ENCODE measurements at places on chromosomes 1 and 21.

- DNase-seq = no peak
These were observed 235.4 kb downstream of the CENPF start for GRCh38 chr1:214838351-214838750.

DNA sequence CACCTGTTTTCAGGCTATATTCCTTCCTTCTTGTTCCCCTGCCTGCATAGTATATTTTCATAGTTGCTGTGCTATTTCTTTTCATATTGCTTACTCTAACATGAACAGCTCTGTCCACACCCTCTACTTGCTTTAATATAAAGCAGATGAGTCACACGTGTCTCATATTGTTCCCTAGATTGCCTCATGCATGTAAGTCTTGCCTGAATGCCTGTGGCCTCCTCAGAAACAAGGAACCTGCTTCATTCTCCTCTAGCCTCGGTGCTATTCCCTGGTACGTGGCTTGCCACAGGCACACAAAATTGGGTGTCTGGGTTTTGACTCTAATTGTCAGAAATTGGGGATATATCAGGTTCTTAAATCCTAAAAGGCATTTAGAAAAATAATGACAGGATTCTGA is 16.5 kb upstream of the PKP1 start:
- DNase-seq = no peak

DNA sequence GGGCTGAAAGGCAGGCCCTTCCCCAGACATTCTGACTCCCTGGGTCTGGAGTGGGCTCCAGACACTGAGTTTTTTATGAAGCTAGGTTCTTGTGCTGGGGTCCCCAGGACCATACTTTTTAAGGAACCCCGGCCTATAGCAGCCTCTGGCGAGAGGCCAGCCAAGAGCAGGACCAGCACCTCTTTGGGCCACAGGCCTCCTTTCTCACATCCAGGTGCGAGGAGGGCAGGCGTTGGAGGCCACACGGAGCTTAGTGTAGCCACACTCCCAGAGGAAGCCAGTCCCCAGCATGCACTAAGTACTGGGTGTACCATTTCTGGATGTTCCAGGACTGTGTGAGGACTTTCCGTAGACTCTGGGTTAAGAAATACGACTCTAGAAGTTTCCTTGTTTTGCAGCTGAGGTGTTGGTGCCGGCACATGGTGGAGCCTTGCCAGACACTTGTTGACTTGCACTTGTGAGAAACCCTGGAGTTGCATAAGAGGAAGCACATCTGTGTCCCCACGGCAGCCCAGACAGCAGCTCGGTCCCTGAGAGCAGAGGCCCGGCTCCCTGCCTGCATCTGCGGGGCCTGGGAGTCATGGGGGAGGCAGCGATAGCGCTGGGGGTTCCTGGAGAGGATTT is 122.2 kb upstream of the VAMP3 start:
- DNase-seq = peak; percentile 58

DNA sequence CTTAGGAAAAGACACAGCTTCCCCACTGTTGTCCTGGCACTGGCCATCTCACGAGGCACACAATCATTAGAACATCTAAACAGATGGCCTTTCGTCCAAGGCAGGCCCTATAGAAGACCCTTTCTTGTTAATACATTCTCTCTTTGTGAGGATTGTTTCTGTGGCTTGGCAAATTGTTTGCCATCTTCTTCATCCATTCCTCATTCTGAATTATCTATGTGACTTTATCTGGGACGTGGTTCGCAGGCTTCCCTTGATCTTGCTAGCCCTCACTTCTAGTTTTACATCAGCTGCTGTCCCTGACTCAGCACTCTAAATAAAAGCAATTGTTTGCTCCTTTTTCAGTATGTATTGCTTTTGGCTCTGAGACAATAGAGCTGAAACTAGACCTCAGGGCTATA is 101.1 kb upstream of the ZC3H11B start:
- no peak for DNase-seq

GRCh38 chr1:159341736-159342135 is 39.6 kb downstream of the FCER1A start:
- DNase-seq = no peak

GRCh38 chr1:111141245-111142220 is 1.5 kb downstream of the CEPT1 start:
- DNase-seq = no peak

DNA sequence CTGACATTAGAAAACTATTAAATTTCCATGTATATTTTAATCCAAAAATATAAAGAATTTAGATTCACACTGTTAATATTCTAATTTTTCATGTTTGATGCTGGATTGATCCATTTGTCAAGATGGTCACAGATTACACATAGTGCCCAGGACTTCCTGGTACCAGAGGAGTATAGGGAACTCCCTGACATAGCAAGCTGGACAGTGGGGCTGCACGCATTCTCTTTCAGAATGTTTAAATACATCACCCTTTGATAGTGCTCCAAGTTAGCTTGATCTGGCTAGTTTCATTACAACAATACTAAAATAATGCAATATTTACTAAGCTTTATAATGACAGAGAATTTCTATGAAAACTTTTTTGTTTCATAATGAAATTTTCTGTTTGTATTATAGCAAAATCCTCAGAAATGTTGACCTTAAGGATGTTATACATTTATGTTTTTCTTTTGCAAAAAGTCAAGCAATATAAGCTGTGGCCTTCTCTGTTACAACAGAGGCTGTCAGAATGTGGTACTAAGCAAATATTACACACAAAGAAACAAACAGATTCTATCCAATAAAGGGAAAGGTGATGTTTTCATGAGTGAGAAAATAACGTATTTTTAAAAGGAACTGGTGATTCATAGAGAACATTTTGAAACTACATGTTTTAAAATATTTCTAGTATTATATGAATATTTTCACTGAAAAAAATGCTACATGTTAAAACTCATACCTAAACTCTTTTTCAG is 84.7 kb downstream of the SLC35F3 start:
- no peak for DNase-seq

- DNase-seq = no peak
These were observed 1.5 kb downstream of the LHX8 start for GRCh38 chr1:75135573-75136194.

DNA sequence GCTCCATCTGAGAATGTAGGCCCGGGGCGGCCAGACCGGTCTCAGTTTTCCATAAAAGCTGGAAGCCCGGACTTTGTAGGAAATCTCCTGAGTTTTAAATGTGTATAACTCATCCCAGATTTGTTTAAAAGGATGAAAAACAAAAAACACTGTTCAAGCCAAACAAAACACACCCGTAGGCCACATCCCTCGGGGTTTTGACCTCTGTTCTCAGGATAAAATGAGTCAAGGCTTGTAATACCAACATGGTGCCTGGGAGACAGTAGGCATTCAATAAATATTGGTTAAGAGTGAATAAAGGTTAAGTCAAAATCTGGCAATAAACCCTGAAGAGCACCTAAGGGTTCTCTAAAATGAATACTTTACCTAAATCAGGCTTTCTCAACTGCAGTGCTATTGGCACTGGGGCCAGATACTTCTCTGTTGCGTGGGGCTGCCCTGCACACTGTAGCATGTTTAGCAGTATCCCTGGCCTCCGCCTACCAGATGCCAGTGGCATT is 55.0 kb downstream of the KAZN start:
- no peak for DNase-seq

GRCh38 chr1:98949621-98950020 is 55.0 kb downstream of the PLPPR5 start:
- no peak for DNase-seq
